Stimulated activated CD8-positive, alpha-beta memory T cell treated with anti-CD3 and anti-CD28 coated beads, Interleukin-7, amount 100 ng/mL, for 1 hour (primary cell): ENCODE measurements at places on chromosomes 11 and 22.

GRCh38 chr11:22554221-22554620 lies 71.4 kb downstream of the FANCF start:
- DNase-seq = no peak

GRCh38 chr11:94638902-94639373 lies 71.8 kb downstream of the PIWIL4 start:
- DNase-seq = no peak

DNA sequence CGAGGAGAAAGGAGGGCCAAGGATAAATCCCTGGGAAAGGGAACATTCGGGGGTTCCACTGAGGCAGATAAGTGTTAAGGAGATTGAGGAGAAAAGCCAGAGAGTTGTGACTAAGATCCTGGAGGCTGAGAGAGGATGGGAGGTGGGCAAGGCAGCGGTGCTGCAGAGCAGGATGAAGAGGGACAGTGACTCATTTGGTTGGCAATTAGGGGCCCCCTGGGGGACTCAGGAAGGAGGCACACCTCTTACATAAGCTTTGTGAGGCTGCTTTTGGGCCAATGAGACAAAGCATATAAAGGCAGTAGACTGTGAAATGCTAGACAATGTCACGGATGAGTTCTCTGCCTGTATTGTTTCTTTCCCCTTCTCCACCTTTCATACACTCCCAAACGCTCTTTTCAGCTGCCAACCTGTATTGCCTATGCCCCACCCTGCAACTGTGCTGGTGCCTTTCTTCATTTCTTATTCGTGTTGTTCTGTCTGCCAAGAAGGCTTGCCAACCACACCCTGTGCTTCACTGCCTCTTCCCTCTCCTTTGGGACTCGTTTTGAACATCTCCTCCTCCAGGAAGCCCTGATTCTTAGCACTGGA lies 246.8 kb upstream of the KIRREL3 start:
- no peak for DNase-seq

GRCh38 chr11:116538677-116539076 lies 234.1 kb downstream of the BUD13 start:
- no peak for DNase-seq

DNA sequence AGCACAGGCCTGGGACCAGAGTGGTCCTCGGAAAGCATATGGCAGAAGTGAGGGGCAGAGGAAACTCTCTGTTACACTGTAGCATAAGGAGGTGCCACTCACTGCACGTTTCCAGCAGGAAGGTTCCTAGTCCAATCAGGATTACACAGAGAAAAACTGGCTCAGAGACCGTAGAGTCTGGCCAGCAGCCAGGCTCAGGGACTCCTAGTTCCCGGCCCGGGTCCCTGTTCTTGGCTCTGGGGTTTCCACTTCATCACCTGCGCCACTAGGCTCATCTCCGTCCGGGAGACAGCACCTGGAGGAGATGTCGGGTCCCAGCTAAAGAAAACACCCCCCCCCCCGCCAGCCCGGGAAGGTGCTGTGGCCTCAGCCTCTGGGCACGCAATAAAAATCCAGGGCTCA lies 1.1 kb downstream of the TTLL12 start:
- DNase-seq = no peak

DNA sequence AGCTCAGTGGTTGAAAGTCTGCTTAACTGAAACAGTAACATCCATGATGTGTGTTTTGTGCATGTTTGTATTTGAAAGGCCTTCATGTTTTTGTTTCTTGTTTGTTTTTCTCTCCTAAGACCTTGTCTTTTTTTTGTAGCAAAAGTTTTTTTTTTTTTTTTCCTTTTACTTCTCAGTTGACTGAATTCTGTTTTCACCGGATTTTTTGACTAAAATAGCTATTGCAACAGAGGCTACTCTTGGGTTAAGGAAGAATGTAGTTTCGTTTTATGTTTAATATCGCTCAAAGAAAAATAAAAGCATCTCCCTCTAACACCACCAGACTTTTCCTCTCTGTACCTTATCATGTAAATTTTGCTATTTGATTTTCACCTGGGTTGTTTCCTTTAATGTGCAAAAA lies 15.1 kb downstream of the APOL6 start:
- DNase-seq = no peak

DNA sequence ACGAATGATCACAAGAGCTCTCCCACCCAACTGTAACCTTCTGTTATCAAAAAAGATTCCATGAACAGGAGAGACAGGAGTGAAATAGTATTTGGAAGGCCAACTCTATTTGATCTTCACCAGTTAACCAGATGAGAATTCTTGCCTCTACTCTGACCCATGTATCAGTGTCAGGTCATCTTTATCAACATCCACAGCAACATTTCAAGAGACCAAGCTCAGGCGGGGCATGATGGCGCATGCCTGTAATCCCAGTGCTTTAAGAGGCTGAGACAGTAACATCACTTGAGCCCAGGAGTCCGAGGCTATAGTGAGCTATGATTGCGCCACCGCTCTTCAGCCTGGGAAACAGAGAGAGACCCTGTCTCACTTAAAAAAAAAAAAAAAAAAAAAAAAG lies 62.3 kb downstream of the GAB2 start:
- no peak for DNase-seq

GRCh38 chr22:39492186-39492585 lies 9.9 kb upstream of the MIEF1 start:
- DNase-seq = no peak

DNA sequence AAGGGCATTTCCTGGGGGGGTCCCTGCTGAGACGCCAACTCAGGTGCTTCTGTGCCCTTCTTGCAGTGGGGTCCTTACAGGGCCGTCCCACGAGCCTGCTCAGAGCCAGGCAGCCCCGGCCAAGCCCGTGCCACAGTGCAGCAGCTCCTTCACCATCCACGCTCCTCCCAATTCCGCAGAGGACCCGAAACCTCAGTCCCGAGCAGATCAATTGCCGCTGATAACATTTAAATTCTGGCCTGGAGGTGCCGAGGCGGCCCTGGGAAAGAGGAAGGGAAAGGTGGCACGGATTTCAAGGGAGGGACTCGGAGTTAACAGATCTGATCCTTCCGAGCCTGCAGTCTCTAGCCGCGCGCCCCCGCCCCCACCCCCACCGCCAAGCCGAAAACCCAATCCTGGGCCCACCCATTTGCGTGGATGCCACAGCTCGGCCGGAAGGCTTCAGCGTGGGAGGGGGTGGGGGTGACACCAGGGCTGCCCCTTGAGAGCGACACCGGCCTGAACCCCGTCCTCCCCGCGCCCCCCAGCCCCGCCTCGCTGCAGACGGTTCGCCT lies 32.3 kb upstream of the JAM3 start:
- DNase-seq = no peak

DNA sequence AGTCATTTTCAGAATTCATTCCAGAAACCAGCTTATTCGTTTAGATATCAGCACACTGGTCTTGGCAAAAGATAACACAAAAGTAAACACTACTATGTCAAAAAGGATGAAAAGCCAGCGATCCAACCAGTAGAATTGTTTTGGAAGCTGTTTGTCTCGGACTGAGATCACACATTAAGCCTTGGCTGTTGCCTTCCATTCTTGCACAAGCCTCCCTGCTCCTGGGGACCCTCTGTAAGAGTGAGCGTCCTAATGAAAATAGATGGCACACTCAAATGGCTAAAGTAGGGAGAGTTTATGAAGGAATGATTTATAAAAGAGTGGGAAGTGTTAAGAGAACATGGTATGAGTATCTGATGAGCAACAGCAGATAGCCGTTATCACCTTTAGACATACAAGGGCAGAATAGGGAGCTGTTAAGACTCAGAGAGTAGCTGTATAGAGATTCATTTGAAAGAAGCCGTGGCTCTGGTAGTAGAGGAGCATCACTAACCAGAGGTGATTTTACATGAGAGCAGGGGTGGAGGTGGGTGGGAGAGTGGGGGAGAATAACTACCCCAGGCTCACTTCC lies 25.2 kb downstream of the PDE3B start:
- DNase-seq = no peak

GRCh38 chr22:50178871-50179869 lies 6.5 kb upstream of the TRABD start:
- no peak for DNase-seq

DNA sequence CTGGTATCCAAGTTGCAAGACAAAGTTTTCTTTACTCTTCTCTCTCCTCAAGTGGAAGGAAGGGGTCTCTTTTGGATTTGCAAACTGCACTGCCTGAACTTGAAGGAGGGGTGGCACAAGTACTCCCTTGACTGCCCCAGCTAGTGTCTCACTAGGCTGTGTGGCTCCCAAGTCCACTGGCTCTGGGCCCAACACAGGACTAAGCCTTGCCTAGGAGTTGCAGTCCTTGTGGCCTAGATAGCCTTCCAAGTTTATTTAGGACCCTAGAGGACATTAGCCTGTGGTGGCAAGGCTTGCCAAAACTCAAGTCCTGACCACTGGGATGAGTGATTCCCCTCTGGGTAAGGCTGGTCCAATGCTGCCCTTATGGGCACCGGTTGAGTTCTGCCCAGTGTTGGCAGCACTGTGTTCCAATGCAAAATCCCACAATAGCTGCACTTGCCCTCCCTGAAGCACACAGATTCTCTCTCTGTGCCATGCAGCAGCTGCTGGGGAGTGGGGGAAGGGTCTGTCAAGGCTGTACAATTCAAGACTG lies 10.2 kb upstream of the WEE1 start:
- DNase-seq = no peak

DNA sequence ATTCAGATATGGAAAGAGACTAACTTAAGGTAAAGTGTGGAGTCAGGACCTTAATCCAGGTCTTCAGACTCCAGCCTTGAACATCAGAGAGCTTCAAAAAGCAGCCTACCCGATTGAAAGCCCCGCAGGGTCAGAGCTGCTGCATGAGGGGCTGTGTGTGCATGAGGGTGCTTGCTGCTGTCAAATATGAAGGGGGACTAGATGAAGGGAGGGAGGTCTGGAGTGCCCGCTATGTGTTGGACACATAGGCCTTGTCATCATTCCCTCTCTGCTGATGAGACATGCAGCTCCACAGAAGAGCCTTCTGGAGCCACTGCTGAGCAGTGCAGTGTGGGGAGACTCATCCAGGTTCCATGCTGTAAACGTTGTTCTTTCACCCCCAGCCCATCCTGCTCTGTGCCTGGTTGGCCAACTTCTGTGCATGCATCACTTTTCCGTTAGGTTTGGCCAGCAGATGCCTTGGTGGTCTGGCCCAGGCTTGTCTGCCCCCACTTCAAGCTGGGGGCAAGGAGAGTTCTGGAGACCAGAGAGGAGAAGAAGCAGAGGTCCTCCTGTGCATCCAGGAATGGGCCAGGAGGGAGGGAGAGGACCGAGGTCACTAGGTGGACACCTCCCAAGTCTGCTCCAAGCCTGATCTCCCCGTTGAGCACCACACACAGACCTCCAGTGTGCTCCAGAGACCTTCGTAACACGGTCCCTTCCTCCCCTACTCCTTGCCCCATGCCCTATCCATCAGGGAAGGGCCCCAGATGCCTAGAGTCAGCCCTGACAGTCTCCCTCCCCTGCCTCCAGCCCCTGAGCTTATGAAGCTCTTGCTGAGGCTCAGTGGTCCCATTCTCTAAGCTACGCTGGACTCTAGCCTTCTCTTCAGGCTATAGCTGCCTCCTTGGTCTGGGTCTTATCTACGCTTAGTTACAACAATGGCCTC lies 32.0 kb downstream of the LRRC32 start:
- no peak for DNase-seq

- no peak for DNase-seq
Measured at GRCh38 chr11:116649268-116649667, 123.5 kb downstream of the BUD13 start.

- DNase-seq = no peak
Measured at GRCh38 chr11:93267383-93267782, 63.2 kb upstream of the DEUP1 start.

DNA sequence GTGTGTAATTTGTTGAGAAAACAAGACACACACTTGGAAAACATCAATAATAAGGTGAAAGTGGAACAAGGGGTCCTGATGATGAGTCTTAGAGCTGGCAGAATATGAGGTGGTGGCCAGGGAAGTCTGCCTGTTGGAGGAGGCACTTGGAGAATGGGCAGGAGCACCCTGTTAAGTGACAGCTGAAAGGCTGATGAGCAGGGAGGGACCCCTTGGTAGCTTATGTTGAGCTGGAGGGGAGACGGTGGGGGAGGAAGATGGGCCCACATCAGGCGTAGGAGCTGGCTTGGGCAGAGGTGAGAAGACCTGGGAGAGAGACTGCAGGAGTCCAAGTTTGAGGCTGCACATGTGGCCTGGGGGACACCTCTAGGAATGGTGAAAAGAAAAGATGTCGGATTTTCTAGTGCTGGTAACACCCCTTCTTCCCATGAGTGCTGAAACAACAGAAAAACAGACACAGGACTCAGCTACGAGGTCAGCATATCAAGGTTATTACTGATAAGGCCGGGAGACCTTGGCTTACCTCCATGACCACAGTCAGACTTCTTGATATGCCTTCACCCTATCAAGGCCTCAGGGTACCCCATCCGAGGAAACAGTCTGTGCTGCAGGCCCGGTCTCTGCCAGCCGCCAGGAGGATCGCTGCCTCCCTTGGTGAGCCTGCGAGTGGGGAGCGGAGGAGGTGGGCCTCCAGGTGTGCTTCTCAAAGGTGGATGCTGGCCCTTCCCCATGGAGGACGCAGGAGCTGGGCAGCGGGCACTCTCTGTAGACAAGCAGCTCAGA lies 14.3 kb upstream of the C11orf96 start:
- no peak for DNase-seq

DNA sequence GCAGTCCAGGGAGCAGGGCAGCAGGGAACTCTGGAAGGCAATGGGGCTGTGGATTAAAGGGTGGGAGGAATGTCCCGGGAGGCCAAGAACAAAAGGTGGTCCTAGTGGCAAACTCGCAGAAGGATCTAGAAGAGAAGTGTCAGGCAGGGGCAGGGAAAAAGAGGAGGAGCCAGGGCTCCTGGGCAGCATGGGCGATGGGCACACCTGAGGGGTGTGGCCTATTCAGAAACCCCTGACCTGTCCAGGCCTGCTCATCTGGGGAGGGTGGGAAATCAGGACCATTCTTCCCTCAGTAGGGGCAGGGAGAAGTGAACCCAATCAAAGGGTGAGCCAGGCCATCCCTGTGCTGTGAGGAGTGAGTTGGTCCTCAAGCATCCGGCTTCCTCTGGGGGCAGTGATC lies 108.6 kb downstream of the TRIM29 start:
- no peak for DNase-seq

DNA sequence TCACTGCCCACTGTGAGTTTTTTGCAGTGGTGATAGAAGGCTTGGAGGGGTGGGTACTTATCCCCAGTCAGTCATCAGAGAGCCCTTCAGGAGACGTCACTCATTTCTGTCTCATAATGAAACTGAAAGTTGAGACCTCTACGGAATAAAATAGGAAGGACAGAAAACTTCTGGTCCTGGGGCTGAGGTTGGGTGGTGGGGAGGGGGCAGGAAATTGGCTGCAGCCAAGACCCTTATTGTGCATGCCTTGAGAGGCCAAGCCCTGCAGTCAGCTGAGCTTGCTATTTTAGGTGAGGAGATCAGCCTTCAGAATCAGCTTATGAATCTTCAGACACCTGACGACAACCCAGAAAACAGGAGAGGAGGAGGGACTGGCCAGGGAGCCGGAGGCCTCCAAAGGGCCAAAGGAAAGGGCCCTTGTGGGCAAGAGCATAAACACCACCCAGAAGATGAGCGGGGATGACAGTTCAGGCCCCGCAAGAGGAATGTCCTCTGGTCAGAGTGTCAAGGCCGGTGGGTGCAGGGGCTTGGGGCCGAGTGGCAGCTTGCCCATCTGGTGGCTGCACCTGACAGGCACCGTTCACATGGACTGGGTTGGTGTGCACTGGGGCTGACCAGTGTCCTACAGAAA lies 17.9 kb upstream of the ADA2 start:
- no peak for DNase-seq
